Activated CD4-positive, CD25-positive, alpha-beta regulatory T cell treated with anti-CD3 and anti-CD28 coated beads, Interleukin-2, amount 50 U/mL, for 72 hours (primary cell): ENCODE measurements at places on chromosomes 16 and 17.

DNA sequence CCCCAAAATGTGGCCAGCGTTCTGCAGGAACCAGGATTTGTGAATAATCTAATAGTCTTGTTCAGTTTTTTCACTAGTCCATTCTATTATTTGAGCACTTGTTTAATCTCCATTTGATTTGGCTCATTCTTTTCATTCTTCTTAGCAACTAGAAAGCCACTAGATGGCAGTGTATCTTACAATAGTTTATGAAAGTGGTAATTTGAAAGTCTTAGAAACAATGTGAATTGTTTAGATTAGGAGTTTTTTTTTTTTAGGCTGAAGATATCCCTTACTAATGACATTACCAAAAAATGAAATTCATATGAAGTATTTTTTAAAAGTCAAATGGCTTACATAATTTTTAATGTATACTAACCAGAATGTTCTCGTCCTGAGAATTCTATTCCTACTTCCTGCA, 6.7 kb downstream of the ERI2 start:
- DNase-seq, result no peak

DNA sequence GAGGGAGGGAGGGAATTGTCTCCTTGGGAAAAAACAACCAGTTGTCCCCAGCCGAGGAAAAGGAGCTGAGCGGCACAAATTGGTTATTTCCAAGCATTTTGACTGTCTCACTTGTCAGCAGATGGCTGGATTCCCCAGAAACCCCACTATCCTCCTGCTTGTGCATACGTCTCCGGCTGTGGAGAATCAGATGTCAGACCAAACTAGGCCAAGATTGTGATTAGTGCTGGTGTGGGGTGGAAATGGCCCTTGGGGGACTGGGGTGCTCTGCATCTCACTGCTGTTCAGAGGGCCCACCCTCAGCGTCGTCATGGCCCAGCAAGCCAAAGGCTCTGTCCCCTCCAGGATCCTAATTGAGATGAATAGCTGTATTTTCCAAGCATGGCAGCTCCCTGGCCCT, 131.7 kb upstream of the HSBP1 start:
- no peak for DNase-seq

DNA sequence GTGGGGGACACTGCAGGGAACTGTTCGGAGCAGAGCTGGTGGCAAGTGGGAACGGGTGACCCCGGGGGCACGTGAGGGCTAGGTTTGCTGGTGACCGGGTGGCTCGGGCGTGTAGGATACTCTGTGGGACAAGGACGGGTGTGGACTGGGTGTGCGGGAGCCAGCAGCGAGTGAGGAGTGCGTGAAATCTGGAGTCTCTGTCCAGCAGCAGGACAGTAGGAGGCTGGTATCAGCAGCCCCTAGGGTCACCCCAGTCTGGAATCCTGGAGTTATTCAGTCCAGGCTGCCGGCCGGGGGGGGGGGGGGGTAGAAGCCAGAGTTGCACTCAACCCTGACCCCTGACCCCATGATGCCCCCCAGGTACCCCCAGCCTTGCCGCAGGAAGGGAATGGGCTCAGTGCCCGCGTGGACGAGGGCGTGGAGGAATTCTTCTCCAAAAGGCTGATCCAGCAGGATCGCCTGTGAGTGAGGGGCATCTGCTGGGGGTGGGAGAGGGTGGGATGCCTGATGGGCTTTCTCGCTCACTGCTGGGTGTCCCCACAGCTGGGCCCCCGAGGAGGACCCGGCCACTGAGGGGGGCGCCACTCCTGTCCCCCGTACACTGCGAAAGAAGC, 6.2 kb downstream of the ACD start:
- DNase-seq, result no peak

DNA sequence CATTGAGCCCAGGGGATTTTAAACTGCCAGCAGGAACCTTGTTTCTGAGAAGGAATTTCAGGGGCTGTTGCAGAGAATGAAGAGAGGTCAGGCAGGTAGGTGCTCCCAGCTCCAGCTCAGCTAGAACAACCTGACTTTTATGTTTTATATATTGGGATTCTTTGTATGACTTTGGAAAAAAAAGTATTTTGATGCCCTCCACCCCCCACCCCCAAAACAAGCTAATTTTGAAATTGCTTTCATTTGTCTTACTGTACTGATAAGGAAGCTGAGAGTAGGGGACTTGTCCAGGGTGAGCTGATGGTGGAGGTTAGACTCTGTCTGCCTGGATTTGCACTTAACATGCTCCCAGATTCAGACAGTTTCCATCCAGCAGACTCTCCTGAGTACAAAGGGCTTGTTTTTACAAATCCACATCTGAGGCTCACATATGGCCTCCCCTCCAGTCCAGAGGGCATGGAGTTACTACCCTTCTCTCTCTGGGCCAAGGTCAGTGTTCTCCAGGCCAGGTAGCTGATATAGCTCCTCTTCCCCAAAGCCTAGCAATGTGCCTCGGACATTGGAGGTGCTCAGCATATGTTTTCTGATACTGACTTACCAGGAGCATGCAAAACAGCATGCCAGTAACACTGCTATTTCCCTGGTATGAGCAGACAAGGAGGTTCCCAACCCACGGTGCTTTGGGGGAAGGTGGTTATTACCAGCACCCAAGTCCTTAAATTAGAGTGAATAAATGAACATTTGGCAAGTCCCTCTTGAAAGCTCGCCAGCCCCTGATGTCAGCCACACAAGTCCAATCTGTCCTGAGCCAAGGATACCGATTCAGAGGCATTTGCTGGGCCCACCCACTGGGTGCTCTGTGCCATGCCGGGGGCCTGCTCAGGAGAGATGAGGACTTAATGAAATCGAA, 11.3 kb downstream of the STX1B start:
- no peak for DNase-seq

- DNase-seq, result no peak
Measured at GRCh38 chr16:11582157-11582814, 4.4 kb downstream of the LITAF start.

DNA sequence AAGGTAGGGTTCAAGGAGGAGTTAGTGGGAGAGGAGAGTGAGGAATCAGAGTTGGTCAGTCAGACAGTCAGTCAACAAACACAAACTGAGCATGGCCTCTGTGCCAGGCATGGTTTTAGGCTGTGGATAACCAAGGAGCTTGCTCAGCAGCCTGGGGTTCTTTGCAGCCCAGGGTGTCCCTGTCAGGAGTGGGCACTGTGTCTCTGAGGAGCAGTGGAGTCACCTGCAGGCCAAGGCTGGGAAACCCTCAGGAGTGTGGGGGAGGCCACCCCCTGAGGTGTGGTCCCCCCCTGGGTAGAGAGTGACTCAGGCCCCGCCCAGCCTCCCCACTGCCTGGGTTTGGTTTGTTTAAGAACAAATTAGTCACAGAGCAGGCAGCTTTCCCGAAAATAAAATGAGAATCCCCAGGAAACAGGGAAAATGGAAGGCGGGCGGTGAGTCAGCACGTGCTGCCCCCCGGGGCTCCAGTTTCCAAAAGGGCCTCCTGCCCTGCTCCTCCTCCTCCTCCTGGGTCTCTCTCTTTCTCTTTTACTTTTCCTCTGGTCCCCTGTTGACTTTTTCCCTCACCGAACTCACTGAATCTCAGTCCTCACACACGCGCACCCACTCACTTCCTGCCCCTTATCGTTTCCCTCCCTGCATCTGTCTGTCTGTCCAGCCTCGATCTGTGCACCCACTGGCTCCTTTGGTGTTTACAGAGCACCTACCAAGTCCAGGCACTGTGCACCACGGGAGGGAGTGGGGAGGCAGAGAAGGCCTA, 44.3 kb downstream of the SOCS3 start:
- no peak for DNase-seq

DNA sequence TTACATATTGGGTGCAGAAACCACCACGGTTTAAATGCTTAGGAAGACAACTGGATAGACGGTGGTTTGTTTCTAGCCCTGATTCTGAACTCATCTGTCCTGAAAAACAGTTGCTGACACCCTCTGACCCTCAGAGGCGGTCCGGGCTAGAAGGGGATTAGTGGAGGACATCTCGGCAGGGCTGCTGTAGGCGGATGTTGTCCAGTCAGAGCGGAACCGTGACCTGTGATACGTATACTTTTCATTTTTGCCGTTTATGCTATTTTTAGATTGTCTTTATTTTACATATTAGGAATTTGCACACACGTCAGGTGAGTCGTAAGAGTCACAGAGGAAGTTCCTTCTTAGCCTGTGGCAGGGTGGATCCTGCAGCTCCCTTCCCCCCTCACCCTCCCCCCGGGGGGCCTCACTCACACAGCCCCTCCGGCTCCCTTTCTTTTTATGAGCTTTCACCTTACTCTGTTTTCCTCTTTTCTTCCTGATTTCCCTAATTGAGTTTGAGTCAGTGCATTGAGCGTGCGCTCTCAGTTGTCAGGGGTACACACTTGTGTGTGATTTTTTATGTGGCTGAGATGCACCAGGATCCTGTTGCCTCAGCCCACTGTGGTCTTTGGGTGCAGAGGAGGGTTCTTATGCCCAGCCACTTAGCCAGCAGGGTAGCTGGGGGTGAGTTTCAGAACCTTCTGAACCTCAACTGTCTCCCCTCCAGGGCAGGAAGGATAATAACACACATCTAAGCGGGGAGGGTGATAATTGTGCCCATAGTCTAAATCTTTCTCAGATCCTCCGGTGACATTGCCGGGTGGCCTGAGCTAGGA, 211.1 kb upstream of the CHMP6 start:
- DNase-seq, result no peak

DNA sequence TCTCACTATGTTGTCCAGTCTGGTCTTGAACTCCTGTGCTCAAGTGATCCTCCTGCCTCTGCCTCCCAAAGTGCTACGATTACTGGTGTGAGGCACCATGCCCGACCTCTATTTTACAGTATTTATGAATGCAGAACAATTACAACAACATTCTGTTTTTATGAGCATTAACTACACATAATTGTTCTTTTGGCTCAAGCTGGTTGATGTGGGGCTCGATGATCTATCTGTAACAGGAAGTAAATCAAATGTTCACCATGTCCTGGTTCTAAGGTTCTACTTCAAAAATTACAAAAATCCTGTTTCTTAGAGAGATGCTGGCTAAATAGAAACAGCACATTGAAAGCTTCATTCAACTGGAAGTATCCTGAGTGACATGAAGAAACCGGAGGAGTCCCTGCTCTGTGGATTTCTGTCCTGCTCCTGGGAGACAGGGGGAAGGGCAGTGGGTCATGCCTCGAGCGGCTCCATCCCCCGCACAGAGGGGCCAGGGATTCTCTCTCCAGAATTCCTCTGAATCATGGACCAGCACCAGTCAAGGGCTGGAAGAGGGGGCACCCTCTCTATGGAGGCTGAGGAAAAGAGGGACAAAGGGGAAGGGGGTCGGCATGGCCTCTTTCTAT, 31.5 kb downstream of the FA2H start:
- no peak for DNase-seq
